ENCODE measurements at places on chromosomes 5 and 9.

GRCh38 chr9:108077556-108077955 lies 588.0 kb upstream of the KLF4 start:
- DNase-seq: no peak

DNA sequence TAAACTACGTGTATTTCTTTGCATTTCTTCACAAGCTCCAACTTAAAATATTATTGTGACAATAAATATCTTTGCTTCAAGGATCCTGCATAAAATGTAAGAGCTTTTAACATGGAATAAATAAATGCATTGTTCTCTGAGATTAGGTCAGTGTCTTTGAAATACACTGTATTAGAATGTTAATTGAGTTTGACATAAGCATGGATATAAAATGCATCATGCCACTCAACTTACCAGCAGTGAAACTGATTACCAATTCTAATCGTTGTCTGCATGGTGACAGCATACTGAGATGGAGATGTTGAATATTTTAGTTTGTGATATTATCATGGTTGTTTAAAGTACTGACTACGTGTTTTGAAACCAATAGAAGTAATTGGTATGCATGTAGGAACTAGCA lies 555.3 kb upstream of the ZNF608 start:
- DNase-seq: no peak

GRCh38 chr5:108878756-108879155 lies 131.1 kb downstream of the FER start:
- DNase-seq: no peak

DNA sequence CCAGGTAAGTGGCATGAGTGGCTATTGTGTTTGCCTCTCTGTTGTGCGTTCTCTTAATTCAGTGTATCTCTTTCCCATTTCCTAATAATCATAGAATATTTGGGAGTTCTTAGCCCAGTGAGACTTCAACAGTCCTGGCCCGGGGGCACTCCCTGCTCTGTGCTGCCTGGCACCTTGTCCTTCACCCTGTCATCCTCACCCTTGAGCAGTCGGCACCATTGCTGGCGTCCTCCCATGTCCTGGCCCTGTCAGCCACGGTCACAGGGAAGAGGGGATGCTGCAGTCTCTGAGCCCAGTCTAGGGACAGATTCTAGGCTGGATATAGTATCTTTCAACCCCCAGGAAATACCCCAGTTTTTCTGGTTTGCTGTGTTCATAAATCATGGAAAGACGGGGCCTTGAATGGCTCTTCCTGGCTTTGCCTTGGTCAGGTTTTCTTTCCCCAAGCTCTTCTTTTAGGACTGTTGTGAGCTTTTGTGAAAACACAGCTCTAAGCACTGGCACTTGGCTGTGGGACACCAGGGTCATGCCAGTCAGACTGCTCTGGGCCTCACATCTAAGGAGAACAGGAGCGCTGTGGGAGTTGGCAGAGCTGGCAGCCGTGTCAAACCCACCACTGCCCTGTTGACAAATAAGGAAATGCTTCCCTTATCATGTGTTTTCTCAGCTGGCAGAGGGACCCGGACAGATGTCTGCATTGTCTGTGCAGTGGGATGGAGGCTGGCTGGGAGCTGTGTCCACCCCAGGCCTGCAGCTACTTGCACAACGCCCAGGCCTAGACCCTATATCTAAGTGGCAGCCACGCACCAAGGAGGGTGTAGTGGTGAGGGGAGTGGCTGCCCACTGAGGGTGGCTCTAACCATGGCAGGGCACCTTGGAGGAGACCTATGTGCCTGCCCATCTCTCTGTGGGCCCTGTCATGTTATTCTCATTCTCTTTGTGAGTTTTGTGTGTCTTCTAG lies 378.6 kb downstream of the ICE1 start:
- DNase-seq: peak; percentile 19

DNA sequence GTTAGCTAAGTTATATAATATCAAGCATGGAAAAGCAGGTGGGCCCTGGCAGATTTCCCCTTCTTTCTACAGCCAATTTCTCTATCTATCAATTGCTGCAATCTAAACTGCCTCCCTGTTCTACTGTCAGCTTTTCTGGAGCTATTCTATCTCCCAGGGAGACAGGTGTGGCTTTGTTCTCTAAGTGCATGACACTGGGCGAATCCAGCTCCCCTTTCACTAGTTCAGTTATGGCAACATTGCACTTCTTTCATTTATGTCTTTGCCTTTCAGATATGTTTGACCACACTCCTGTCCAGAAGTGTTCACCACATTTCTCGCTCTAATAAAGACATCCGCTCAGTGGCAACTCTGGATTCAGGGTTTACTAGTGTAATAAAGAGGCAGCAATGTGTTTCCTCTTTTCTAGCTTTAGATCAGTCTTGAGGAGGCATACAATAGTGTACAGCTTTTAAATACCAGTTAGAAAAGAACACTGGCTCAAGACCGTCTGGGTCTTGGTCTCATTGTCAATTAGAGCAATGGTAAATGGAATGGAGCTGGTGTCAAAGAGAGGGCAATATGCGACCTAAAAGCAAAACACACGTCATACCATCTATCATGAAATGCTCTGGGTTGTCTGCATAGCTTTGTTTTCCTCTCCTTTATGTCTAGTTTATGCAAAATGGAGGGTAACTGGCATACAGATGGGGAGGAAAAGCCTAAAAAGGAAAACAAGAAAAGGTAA lies 197.0 kb downstream of the SLF1 start:
- peak; percentile 12 for DNase-seq

DNA sequence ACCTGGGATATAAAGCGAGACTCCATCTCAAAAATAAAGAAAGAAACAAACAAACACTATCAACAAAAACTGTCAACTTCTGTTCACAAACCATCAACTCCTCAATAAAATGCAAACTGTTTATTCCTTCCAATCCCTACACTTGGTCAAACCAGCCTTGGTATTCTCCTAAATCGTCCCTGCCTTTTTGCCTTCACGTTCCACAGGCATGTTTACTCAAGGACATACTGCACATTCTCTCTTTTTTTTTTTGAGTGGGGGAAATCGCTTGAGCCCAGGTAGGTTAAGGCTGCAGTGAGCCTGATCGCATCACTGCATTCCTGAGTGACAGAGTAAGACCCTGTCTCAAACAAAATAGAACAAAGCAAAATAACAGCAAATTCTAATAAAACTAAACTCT lies 13.0 kb downstream of the UBAP2 start:
- DNase-seq: no peak

DNA sequence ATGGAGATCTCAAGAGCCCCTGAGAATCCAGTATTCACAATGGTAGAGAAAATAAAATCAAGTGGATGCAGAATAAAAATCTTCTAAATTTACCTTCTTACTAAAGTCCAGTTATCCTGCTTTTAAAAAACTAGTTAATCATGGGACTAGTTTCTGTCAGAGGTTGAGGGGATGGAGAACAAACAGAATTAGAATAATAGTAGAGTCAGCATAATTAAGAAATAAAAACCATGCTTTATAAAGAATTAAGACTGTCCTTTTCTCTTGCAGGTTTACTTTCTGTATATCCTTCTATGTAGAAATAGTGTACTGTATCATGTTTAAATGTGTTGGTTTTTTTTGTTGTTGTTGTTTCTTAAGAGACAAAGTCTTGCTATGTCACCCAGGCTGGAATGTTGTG lies 23.0 kb downstream of the ACOT12 start:
- DNase-seq: no peak

DNA sequence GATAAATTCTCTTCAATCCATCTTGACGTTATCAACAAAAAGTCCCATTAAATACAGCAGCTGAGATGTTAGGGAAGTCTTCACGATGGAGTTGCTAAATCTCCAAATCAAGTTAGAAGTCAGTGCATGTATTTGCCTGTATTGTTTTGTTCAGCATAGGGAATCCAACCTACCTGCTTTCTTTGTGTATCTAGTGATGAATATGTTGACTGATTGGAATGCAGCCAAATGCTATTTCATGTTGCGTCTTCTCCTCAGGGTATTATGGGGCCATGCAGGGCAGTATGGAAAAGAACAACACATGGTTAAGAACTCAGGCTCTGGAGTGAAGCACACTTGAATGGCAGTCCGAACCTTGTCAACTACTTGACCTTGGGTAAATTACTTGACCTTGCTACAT lies 529.5 kb upstream of the ZNF462 start:
- peak; percentile 87 for DNase-seq

DNA sequence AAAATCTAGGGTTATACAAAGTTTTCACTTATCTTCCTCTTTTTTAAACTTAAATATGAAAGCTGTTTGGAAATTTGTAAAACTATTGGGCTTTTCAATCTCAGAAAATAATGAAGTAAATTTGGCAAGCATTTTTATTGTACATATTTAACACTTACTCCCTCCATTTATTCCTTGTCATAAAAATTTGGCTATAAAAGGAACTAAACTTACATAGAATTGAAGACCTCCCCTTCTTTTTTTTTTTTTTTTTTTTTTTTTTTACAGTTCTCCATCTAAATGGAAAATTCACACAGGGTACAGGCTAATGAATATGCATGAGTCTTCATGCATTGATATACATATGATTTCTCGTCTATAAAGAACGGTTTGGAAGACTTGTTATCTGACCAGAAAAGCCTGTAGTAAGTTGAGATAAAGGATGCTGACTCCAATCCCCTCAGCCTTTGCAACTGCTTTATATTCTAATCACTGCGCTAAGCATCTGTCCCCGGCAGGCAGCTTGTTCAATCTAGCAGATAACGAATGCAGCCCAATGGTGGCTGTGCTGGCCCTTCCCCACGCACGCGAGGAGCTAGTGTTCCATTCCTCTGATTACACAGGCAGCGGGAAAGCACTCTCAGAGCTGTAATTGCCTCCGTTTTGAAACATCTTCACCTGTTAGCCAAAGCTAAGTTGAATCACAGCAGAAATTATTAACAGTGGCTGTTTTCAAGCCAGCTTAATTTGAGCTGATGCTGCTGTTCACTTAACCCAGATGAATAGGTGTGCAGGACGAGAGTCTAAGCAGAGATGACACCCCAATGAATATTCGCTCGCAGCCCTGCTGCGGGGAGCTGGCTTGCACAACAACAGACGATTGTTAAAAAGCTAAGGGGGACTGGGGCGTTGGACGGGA lies 453.8 kb upstream of the ZNF608 start:
- no peak for DNase-seq

GRCh38 chr9:69027355-69028097 lies 8.0 kb upstream of the FXN start:
- peak; percentile 84 for DNase-seq

DNA sequence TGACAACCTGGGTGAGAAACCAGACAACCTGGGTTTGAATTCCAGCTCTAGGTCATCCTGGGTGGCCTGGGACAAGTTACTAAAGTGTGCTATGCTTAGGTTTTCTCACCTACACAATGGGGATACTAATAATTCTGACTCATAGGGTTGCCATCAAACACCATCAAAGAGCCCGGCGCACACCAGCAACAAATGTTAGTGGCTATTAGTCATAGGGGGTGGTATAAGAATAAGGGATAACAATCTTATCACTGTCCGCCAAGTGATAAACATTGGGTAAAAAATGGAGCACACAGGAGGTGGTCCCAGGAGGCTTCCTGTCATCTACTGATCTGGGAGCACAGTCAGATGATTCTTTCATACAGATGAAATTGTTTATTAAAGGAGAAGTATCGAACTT lies 61.4 kb upstream of the AFAP1L1 start:
- no peak for DNase-seq

GRCh38 chr9:84385386-84386040 lies 45.0 kb upstream of the SLC28A3 start:
- no peak for DNase-seq

GRCh38 chr9:121976751-121977150 lies 116.4 kb downstream of the TTLL11 start:
- DNase-seq: no peak

GRCh38 chr9:75233011-75233410 lies 144.7 kb downstream of the OSTF1 start:
- no peak for DNase-seq

DNA sequence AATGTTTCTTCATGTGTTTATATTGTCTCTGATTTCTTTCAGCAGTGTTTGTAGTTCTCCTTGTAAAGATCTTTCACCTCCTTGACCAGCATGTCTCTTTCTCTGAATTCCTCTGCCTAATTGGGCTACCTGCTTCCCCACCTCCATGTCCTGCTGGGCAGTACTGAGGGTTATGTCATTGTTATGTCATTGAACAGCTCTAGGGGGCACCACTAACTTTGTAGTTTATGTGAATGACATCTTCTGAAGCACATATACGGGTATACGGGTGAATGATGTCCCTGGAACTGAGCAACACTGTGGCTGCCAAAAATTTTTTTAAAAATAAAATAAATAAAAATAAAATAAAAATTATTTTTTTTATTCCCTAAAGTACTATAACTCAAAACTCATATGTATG lies 16.9 kb upstream of the SNCAIP start:
- no peak for DNase-seq

GRCh38 chr9:133460405-133461175 lies 812 bp downstream of the CACFD1 start:
- DNase-seq: no peak

GRCh38 chr9:72931437-72931836 lies 21.4 kb downstream of the ALDH1A1 start:
- no peak for DNase-seq

DNA sequence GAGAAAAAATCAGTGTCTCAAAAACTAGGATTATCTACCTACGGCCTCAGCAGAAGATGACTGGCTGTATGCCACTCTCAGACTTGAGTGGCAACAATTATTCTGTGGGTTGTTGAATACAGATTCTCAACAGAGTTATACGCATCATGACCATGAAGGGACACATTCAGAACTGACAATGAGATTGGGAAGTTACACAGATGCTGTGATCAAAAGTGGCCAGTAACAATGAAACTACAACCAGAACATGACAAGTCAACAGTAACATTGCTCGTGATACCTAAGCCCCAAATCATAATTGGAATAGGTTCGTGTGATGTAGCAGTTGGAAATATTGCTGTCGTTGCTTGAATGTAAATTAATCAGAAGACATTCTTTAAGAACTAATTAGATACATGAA lies 957.5 kb upstream of the CDH9 start:
- DNase-seq: no peak

DNA sequence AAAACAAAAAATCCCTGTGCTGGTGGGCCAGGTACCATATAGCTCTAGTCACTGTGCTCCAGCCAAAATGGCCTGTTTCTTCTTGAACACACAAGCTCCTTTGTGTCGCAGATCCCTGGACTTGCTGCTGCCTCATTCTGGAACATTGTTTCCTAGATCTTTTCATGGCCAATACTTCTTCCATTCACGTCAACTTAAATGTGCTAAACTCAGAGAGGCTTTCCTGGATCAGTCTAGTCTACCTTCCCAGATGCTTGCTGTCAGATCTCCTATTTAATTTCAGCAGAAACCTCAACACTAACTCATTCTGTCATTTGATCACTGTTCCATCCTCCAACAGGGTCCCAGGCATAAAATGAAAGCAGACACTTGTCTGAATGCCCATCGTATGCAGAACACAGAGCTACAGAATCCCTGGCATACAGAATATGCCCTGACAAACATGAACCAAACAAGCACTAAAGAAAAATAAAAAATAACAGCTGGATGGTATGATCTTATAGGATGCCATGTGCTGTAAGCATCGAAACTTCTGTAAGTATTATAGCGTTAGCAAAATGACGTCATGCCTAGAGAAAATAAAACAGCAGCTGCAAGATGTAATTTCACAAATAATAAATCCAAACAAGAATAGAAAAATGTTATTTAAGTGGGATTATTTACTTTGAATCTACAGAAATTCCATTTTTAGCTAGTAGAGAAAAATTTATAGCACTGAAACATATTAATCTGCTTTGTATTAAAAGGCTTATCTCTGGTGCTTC lies 403.7 kb upstream of the DAP start:
- DNase-seq: no peak

GRCh38 chr5:54772684-54773083 lies 212.7 kb downstream of the ESM1 start:
- DNase-seq: no peak
